ENCODE measurements at places on chromosomes 12 and 14.

DNA sequence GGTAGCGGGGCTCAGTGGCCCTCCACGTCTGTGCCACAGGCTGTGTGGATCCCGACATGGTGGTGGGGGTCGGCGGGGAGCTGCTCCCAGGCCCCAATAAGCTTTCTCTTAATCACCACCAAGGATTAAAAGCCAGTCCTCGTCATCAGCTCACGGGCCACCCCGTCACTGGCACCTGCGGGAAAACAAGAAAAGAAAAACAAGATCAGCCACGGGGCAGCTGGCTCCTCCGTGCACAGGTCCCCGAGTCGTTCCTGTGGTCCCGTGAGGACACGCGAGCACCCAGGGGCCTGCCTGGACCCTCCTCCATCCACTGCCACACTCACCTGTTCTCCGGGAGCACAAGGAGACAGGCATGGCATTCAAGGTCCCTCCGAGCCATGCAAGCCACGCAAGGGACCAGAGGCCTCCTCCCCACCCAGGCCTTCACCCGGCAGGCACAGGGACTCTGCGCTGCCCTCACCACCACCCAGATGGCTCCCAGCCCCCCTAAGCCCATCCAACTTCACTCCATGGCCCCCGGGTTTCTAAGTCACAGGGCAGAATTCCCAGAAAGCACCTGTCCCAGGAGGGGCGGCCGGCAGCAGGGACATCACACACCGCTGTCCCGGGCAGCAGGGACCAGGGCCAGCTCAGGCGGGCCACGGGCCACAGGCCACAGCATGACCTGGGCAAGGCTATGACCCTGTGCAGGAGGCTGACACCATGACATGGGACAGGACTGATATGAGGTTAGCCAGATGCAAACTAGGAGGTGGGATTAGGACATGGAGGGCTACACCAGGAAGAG, 72.0 kb downstream of the NCOR2 start:
- DNase-seq, result no peak

DNA sequence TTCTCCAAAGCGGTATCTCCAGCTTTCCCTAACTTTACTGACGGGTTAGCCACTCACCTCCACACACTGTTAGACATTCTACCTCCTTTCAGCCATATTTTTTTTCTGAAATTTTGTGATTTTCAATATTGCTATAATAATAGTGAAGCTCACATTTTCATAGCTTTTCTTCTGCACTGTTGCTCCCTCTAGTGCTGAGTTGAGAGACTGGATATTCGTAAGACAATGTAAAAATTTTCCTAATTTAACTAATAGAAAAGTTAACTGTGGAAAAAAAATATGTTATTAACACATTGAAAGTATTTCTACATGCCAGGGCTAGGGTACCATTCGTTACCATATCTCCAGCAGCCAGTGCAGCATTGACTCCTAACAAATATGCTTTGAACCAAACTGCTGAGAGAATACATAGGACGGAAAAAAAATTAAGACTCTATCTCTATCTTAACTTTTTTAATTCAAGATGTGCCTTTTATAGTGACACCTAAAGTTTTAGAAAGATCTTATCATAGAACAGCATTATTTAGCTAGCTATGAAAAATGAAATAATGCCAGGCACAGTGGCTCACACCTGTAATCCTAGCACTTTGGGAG, 48.7 kb upstream of the ABCC9 start:
- DNase-seq, result no peak

DNA sequence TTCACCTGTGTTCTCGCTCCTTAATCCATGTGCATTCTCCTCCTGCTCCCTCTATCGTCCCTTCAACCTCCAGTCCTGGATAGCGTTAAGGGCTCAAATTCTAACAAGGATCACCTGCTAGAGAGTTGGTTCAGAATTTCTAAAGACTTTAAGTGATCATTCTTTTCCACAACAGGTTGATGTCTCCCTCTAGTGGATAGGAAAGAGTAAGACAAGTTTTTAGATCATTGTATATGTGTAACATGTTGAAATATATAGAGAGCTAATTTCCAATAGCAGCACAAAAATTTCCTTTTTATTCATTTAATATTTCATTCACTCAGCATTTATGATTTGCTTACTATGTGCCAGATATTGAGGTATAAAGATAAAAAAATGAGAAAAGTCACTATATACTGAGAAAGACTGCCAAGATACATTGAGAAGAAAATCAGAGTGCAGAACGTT, 9.3 kb upstream of the ESR2 start:
- no peak for DNase-seq

DNA sequence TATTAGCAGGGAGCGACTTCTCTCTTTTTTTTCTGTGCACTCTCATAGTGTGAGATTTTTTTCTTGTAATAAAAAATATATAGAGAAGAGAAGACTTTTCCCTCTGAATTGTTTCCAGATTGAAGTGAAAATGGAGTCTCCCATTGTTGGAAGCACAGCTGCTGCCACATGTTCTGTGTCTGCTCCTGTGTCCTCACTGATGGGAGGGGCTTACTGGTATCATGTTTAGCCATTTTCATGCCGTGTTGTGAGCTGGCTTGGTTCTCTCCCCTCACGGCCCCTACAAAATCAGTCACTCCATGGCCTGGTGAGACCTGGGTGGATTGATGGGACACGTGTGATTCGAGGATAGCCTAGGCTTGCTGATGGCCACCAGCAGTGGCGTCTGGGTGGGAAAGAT, 379.7 kb upstream of the DDHD1 start:
- no peak for DNase-seq

GRCh38 chr12:2609020-2609419, 185.8 kb upstream of the FKBP4 start:
- no peak for DNase-seq

DNA sequence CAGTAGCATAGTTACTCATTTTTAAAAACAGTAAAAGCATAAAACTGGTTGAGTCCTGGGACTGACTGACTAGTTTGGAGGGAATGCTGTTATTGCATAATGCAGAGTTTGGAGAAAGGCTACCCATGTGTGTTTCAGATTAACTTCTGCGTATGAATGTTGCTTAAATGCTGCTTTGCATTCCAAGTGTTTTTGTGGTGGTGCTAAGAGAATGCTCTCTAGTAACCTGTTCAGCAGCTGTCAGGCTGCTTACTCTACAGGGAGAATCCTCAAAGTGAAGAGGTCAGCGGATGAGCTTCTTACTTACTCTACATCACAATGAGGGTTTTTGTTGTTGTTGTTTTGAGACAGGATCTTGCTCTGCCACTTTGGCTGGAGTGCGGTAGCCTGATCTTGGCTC, 4.3 kb downstream of the DLST start:
- no peak for DNase-seq

DNA sequence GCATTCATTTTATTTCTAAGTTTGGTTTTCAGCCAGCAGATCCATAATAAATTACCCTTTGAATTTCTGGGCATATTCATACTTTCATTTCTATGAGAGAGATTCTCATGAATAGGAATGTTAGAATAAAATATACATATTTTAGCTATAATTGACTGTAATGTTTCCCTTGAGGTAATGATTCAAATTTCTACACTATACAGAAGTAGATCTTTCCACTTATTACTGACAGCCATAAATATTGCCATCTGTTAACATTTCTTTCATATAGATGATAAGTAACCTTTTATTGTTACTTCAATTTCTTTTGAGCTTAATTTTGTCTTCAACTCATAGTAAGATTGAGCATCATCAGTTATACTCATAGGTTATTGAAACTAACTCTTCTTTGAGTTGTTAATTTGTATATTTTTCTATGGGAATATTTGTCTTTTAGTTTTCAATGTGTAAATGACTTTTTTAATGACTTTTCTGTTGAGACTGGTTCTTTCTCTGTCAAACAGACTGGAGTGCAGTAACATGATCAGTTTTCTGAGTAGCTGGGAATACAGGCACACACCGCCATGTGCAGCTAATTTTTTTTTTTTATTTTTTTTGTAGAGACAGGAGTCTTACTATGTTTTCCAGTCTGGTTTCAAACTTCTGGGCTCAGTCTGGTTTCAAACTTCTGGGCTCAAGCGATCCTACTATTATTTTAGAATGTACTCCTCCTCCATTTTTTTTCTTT, 991.6 kb downstream of the SLC6A15 start:
- no peak for DNase-seq

GRCh38 chr12:122097584-122097926, 19.0 kb downstream of the MLXIP start:
- DNase-seq, result no peak
